ENCODE measurements at places on chromosomes 1 and 21.

- DNase-seq: no peak
Measured at GRCh38 chr1:8460132-8460544, 142.2 kb downstream of the SLC45A1 start.

DNA sequence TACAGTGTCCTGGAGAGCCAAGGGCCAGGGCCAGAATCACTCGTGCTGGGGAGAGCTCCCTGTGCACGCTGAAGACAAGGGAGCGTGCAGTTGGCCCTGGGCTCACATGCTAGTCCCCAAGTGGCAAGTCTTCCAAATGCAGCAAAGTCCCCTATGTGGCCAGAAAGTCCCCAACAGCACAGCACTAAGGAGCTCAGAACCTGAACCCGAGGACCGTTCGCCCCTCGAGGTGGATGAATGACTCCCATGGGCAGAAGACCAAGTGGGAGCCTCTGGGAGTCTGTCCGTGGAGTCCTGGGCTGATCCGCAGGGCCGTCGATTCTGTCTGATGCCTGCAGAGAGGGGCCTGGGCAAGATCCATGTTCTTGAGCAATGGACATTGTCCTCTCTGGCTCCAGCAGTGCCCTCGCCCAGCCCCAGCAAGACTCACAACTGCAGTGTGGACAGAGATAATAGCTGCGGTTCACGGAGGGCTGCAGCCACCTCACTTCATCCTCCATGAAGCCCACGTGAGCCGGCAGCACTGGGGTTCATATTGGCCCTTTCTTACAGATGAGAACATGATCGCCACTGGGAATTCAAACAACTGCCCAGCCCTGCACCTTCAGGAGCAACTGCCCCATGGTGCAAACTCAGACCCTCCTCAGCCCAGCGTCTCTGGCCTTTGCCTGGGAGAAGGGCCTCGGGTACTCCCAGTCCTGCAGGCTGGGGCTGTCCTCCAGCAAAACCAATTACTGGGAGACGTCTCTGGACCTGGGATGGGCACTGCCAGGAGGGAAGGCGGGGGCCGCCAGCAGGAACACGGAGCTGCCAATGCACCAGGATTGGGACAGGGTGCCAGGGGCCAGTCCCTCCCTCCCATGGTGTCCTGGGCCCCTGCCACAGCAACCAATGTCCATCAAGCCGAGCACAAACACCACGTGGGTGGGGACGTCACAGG lies 243.7 kb downstream of the NPHP4 start:
- DNase-seq: peak; percentile 20

GRCh38 chr1:234735476-234735875 lies 125.5 kb upstream of the IRF2BP2 start:
- DNase-seq: no peak

GRCh38 chr1:158527190-158527815 lies 26.9 kb downstream of the OR6Y1 start:
- no peak for DNase-seq

GRCh38 chr1:172339842-172340241 lies 80.6 kb upstream of the C1orf105 start:
- no peak for DNase-seq

DNA sequence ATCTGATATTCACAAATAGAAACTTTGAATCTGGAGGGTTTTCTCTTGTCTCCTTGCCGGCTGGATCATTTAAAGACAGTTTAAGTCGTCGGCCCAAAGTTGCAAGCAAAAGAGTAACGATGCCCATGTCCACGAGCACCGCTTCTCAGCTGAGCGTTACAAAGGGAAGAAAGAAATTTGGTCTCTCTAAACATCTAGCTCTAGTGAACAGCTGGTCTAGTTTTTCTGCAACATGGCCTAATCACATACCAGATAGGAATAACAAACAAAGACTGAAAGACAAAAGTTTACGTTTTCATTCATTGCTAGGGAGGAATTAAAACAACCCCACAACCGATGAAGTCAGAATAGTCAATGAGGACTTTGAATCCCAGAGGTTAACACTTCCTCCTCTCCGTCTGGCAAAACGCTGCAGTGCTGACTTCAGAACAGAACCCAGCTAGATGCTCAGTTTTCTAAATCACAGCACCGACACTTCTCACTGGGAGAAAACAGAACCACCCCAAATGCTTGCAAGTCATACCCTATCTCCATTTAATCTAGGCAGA lies 69.4 kb downstream of the NTPCR start:
- no peak for DNase-seq

GRCh38 chr1:208628022-208628914 lies 384.1 kb upstream of the PLXNA2 start:
- no peak for DNase-seq

GRCh38 chr1:243490748-243491686 lies 235.2 kb downstream of the SDCCAG8 start:
- peak; percentile 73 for DNase-seq

DNA sequence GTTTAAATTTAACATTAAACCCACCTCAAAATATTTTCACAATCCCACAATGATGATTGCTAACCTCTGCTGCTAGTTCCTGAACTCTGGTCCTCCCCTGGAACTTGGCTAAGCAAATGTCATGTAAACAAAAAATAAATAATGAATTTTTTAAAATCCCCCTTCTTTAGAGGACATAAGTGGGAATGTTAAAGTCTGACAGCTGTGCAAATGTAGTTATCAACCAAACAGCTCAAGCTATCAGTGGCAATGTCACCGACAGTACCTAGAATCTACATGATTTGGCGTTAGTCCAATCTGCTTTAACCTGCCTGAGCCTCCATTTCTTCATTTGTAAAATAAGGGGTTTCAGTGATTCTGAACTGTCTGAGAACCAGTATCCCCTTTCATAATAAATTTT lies 67.7 kb downstream of the GDAP2 start:
- no peak for DNase-seq

- no peak for DNase-seq
Measured at GRCh38 chr1:67457247-67457646, 27.0 kb upstream of the SERBP1 start.

- peak; percentile 84 for DNase-seq
Measured at GRCh38 chr21:42674351-42674940, 21.0 kb downstream of the PDE9A start.

DNA sequence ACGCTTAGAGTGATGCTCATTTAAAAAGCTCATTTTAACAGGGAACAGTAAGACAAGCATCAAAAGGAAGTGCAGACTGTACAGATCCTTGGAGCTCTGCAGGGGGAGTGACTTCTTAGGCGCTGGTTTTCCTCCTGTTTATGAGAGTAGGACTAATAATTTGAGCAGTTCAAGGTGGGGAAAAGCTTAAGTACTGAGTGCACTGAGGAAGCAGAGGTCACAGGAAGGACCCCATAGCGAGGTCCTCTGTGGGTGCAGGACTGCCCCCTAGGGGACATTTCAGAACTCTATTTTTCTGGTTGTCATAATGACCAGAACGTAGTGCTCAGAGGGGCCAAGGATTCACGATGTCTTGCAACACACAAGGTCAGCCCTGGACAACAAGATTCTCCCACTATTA lies 112.1 kb downstream of the HLCS start:
- DNase-seq: peak; percentile 66

DNA sequence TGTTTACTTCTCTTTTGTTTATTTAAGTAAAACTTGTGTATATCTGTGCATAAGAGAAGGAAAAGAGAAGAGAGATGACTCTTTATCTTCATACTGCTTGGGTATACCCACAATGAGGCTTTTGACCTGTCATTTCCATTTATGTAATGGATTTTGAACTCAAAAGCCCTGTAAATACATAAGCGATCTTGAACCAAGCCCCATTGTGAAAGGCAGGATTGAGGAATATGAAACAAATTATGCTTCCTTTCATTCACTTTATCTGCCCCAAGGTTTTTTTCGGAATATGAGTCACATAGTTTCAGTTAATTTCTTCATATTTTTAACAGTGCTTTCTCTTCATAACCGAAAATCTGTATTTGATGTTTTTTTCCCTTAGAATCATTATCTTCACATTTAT lies 21.4 kb downstream of the CNST start:
- DNase-seq: no peak

DNA sequence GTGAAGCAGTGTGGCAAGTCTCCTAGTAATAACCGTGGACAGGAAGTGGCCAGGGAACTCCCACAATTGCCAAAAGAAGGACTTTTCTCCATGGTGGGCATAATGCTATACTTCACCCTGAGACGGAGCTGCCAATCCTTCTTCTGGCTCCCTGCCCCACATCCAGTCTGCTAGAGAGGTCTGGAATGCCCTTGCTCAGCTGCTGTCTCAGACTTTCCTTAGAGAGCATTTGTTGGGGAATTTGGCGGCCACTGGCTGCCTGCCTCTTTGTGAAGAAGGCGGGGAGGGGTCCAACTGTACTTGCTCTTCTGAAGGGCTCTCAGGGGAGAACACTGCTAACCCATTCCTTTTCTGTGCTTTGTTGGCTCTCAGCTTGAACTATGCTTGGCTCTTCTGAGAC lies 123.7 kb upstream of the EDN2 start:
- no peak for DNase-seq

GRCh38 chr1:107936498-107937481 lies 28.2 kb downstream of the VAV3 start:
- peak; percentile 78 for DNase-seq

DNA sequence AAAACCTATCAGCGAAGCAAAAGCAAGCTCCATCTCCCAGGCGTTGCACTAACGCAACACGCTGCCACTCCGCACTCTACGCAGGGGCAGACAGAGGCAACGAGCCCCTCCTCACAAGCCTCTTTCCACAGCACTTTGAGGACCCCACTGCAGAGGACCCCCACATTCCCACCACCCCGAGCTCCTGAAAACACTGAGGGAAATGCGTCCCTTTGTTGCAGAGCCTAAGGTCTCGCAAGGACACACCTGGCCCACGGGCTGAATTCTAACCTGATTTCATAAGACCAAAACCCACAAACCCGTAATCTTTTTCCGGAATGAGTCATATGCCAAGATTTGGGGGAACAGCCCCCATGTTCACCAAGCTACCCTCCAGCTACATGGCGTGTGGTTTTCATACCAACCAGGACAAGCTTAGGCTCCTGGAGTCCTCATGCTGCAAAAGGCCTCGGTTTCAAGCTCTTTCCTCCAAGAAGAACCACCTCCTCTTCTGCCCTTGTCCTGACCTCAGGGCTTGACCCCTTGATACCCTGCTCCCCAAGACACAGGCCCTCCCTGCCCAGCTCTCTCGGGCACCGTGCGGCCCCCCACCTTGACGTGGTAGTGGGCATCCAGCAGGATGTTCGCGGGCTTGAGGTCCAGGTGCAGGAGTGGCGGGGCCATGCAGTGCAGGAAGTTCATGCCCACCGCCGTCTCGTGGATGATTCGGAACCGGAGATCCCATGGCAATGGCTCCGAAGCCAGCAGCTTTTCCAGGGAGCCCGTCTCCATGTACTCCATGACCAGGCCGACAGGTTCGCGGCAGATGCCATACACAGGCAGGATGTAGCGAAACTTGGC lies 10.7 kb downstream of the RIPK4 start:
- no peak for DNase-seq

DNA sequence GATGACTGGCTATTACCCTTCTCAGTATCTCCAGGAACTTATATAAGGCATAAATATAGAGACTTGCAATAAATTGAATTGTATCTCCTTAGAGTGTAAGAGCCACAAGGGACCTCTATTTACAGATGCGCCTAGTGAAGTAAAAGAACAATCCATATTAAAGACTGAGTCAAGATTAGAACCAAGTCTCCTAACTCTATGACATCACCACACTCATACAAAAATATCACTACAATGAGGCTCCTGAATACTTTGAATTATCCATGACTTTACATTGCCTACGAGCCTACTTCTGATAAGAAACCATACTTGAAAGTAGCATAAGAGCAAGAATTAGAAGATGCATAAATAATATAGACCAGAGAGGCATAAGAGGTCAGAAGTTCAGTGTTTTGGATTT lies 18.8 kb downstream of the DPYD start:
- no peak for DNase-seq

DNA sequence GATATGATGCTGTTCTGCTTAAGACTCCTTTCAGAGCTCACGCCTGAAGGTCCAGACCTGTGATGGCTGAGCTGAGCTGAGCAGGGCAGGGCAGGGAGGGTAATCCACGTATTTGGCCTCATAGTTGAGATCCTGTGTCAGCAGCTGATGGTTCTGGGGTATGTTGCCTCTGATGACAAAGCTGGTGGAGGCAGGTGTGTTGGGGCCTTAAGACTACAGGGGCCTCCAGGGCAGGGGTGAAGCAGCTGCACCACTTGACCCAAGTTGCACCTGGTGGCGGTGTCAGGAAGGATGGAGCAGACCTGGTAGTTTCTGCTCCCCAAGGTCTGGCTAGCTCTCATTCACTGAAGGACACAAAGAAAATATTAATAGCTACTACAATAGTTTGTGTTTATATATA lies 57.0 kb downstream of the FCRL5 start:
- DNase-seq: no peak

DNA sequence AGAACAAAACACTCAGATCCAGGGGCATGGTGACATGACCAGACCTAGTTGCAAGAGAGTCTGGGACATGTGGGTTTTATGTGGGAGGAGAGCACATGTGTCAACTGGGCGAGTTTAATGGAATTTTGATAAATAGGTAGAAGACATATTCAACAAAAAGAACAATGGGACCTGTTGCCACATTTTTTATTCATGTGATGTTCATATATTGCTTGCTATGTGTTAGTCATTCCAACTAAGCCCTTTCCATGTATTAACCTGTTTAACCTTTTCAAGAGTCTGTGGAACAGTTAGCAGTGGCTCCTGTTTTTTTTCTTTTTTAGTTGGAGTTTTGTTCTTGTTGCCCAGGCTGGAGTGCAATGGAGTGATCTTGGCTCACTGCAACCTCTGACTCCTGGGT lies 30.1 kb upstream of the CSF3R start:
- no peak for DNase-seq

DNA sequence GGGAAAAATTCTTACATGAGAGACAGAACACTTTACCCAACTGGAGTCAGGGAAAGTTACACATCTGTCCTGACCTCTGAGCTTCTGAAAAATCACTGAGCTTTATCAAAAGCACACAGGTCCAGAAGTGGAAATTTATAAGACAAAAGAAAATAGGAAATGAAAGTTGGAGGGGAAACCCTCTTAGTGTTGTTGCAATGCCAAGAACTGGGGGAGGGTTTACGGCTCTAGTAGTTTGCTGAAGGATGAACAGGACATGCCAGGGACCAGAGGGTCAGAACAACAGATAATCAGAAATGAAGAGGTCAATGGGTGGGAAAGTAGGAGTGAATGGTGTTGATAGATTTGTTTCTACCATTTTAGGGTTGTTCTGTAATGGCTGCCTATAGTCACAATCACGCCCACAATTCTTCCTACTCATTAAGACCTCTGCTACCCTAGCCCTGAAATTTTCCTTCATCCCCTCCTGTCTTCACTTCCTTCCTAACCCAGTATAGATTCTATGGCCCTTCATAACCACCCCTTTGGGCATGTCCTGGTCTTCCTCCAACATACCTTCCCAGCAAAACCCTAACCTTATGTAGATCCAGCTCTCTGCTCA lies 30.3 kb upstream of the FMOD start:
- no peak for DNase-seq

- DNase-seq: no peak
Measured at GRCh38 chr1:116851846-116852245, 57.9 kb upstream of the PTGFRN start.

- DNase-seq: no peak
Measured at GRCh38 chr1:44693900-44694299, 19.4 kb downstream of the ARMH1 start.

GRCh38 chr1:160018900-160019299 lies 12.9 kb downstream of the PIGM start:
- no peak for DNase-seq

- DNase-seq: no peak
Measured at GRCh38 chr1:206949641-206950040, 3.4 kb upstream of the PIGR start.

Data from H9 (cell line).